ENCODE measurements at places on chromosomes 16 and 17.

DNA sequence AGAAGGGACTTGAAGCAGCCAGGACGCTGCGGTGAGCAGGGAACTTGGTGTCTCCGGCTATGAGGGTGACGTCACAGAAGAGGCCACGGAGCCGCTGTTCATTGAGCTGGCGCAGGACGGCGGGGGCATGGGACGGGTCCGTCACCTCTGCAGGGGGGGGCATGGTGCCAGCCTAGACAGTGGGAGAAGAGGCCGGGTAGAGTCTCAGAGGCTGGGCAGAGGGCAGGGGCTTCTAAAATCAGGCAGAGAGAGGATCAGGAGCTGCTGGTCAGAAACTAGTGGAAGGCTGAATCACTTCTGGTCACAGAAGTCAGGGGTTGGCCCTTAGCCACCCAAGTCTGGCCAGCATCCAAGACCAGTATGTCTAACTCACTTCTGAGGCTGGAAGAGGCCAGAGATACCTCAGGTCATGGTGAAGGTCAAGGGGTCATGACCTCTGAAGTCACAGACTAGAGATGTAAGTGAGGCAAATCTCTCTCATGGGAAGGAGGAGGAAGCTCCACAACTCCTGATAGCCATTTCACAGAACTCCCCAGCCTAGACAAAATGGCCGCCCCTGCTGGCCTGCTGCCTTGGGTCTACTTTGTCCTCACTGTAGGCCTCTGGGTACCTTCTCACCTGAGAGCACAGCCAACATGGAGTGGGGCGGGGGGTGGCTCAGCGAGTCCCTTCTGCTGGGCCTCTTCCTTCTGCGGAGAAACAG is 12.6 kb downstream of the ZBTB4 start:
- no peak for DNase-seq

DNA sequence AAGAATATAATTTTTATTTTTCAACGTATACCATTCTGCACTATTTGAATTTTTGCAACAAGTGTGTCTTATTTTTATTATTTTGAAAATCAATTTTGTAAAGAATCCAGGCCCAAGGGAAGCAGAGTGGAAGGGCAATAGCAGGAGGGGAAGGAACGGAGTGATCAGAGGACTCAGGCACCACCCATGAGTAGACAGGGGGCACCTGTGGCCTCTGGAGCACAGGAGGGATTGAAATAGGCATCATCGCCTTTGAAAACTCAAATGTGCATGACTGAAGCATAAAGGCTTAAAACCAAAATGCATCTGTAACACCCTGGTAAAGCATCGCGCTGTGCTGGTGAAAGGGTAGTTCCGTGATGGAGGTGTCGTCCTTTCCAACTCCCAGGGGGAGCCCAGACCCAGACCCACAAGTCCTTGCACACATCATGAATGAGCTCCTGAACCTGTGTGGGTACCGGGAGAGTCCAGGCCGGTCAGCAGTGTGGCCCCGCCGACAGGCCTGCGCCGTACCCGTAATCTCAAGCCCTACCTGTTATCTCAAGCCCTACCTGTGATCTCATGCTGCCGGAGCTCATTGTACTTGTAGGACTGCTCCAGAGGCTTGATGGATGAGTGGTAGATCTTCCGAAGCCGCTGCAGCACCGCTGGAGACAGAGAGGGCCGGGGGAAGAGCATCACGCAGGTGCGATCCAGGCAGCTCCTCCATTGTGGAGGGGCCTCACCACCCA is 39.1 kb downstream of the SRL start:
- DNase-seq = no peak

DNA sequence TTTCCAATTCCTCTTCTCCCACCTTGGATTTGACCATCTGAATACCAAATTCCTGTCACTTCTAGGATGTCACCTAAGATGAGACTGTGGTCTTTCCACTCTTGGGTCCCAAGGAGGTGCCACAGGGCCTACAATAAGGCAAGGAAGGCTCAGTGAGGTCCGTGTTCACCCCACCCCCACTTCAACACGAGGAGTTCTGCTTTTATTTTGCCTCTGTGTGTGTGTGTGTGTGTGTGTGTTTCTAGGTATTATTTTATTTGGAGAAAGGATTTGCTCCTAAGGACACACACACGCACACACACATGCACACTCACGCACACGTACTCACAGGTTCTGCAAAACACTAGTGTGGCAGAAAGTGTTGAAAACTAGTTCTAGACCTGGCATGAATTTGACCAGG is 24.5 kb upstream of the PHOSPHO1 start:
- DNase-seq = no peak

DNA sequence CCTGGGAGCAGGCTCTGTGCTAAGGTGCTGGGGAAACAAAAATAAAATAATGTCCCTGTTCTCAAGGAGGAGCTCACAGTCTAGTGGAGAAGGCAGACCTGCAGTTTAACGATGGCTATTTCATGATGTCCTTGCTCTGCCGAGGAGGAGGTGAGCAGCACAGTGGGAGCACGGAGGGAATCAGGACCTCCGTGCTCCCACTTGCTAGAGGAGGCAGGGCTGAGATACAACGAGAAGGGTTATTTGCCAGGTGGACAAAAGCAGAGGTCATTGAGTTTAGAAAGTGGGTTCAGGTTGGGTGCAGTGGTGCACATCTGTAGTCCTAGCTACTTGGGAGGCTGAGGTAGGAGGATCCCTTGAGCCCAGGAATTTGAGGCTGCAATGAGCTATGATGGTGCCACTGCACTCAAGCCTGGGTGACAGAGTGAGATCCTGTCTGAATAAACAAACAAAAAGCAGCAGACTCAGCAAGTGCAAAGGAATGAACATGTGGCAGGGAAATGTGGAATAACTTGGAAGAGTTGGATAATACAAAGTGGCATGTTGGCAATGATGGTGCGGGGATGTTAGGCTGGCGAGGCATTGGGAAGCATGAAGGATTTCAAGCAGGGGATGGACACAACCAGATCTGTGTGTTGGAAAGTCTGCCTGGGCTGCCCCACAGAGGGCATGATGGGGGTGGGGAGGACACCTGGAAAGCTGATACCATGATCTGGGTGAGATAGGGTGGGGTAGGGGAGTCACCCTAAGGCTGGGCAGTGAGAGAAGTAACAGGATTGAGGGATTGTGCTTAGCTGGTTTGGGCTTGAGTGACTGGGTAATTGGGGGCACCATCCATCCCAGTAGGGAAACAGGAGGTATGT is 12.8 kb upstream of the TNS4 start:
- no peak for DNase-seq

DNA sequence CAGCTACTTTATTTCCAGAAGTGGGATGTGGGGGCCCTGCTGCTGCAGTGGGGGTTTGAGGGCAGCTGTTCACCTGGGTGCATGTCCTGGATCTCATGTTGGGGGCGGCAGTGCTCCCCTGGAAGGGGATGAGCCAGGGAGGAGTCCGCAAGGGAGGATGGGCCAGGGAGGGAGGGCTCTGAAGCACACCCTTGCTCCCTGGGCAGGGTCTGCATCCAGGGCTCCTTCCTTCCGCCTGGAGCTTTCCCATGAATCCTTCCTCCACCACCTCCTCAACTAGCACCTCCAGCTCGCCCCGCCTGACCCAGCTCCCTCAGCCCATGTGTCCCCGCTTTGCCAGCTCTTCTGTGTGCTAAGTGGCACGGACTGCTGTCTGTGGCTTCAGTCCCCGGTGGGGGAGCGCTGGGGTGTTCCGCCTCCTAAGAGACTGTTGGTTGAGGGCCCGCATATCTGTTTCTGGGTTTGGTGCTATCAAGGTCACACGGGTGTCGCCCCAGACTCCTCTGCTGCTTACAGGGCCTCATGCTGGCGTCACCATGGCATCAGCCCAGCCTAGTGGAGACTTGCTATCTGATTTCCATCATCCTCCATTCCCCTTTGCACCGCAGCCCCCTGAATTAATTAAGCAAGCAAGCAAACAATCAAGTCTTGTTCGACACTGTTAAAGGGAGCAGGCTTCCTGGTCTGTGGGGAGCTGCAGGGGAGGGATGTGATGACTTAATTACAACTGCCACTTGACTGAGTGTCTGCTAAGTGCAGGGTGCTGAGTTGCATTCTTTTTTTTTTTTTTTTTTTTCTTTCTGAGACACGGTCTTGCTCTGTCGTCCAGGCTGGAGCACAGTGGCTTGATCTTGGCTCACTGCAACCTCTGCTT is 71.8 kb downstream of the PRKCA start:
- DNase-seq = peak; percentile 54

DNA sequence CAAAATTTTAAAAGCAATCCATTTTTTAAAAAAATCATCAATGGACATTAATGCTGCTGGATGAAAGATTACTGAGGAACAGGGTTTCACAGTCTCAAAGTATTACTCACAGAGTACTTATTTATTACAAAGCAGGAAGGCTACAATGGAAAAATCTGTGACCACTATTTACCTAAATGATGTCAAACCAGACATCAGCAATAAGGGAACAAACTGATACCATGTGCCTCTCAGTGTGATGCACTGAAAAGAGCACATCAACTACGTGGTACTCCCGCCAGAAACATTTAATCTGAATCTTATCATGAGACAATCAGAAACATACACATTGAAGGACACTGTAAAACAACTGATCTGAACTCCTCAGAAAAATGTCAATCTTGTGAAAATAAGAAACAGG is 124.2 kb downstream of the PARN start:
- DNase-seq = no peak

DNA sequence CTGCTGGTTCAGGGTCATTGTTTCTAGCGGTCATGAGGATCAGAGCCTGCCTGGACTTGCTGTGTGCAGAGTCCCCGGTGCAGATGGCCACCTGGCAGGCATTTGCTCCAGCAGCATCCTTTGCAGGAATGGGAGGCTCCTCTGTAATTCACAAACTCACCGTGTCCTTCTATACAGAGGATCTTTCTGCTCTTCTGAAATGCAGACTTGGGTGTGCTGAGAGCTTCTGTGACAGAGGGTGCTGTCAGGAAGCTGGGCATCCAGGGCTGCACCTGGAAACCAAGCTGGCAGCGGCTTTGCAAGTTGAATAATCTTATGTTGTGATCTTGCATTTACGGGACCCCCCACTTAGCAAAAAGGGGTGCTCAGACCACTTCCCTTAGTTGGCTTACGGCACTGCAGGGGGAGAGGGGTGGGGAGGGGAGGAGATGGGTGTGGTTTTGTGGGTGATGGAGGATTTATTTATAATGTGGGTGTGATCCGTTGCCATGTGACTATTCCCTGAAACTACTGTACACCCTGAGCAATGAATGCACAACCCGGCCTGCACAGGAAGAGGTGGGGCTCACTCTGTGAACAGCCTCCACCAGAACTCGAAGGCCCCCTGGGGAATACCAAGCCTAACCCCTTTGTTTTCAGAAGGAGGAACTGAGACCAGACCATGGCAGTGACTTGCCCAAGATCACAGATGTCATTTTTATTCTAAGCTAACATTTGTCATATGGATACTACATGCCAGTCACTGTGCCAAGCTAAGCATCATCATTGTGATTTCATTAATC is 178.3 kb downstream of the PRKCB start:
- DNase-seq = peak; percentile 56

DNA sequence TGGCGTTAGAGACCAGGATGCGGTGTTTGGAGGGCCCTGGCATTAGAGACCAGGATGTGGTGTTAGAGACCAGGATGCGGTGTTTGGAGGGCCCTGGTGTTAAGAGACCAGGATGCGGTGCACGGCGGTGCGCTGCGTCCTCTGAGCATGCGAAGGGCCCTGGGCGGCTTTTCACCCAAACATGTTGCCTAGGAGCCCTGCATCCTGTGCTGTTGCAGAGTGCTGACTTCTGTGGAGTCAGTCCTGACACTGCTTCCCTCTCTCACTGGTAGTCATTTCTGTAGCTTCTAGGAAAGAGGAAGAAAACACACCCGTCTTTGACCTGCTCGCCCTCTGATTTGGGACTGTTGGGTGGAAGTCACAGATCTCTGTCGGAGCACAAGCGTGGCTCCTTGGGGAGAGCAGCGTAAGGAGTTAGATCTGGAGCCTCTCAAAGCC is 141.2 kb downstream of the LAT start:
- DNase-seq = no peak

DNA sequence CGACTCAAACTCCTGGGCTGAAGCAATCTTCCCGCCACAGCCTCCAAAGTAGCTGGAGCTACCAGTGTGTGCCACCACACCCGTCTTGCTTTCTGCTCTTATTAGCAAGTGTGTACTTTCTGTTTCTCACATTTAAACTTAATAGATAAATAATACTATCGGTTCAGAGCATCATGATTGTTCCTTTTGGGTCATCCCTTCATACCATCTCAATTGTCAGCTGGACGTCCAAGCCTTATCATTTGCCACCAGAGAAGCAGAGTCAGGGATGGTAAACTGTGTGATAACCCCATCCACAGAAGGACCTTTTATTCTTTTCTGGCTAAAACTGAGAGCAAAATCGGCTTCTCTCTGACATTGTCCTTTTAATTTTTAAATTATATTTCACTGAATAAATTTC is 279.8 kb upstream of the GOT2 start:
- DNase-seq = no peak

- DNase-seq = no peak
Observed at GRCh38 chr17:46151762-46152161, 41.5 kb downstream of the KANSL1 start.
